Aorta (tissue), 5 donors: ENCODE measurements at places on chromosomes 16 and 17.

DNA sequence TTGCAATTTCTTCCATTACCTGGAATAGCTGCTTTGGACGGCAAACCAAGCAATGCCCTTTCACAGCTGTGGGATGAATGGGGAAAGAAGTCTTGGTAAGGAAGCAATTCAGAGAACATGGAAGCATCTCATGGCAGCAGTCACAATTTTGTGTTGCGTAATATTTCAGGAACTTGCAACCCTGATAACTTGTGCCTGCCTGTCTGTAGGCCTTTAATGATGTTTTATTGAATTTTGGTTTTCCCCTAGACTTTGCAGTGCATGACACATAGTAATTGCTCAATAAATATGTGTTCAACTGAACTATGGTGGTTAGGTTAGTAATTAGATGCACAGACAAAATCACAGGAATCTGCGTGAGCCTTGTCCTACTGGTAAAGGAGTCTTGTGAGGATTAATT, 439.5 kb downstream of the WWOX start:
- DNase-seq: no peak

DNA sequence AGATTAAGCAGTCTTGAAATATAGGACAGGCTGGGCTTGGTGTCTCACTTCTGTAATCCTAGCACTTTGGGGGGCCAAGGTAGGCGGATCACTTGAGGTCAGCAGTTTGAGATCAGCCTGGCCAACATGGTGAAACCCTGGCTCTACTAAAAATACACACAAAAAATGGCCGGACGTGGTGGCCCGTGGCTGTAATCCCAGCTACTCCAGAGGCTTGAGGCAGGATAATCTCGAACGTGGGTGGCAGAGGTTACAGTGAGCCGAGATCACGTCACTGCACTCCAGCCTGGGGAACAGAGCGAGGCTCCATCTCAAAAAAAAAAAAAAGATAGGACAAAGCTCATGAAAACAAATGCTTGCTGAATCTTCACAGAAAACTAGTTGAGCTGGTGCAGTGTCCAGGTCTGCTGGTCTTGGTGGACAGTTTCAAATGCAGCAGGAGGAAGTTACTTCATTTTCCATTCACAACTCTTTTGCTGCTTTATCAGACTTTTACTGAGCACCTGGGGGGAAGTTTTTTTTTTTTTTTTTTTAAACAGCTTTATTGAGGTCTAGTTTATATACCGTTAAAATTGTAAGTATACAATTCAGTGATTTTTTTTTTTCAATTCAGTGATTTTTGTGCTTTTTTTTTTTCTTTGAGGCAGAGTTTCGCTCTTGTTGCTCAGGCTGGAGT, 45.2 kb downstream of the SNX29 start:
- DNase-seq: no peak

- DNase-seq: peak; percentile 79
These were observed 12.0 kb downstream of the TBC1D16 start for GRCh38 chr17:80023481-80024205.

- peak; percentile 91 for DNase-seq
These were observed 2.1 kb upstream of the IRX5 start for GRCh38 chr16:54928411-54929089.

DNA sequence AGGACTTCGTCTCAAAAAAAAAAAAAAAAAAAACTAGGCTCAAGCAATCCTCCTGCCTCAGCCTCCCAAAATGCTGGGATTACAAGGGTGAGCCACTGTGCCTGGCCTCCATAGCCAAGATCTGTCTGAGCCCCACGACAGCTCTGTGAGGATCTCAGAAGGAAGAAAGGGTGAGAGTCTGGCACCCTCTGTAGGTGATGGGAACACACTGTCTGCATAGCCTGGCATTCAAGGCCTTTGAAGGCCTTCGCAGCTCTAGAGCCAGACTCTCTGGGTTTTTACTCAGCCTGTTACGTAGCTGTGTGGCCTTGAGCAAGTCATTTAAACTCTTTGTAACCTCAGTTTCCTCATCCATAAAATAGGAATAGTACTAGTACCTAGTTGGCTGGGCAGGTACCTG, 6.3 kb upstream of the XPO6 start:
- DNase-seq: no peak
